ENCODE measurements at places on chromosomes 4 and X.

DNA sequence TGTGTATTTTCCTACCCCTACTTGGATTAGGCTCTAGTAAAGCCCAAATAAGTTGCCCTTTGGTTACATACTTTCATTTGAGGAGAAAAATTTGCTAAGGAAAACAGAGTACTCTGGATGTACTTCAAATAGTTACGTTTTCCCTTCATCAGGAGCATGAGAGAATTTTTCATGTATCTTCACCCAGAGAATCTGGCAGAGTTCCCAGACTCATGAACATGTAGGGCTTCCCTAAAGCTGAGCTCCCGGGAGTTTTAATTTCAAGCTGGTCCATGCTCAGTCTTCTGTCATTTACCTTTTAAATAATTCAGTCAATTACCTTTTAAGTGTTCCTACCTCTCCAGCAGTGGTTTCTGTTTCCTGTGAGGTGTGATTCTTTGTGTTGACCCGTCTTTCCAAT, 367.5 kb upstream of the GRID2 start:
- DNase-seq, result no peak

DNA sequence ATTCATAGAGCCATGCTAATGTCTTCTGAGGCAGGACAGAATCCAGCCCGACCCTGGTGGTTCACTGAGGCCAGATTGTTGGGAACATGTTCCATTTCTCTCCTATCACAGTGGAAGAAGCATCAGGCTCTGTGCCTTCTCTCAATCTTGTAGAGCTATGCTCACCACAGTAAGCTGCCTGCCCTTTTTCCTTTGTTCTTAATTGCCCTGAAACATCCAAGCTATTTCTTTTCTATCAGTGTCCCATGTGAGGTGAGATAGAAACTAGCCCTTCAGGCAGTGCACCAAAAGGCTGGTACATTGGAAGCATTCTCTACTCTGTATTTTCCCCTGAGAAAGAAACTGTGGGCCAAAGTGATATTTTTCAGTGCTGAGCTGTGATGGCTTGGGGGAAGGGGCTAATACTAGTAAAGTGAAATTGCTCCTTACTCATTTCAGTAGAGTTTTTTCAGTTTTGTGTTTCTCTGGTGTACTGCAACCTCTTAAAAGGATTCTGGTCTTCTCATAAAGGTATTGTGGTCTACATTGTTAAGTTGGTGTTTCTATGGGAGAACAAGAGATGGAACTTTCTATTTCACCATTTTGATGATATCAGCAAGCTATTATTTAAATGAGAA, 611.2 kb downstream of the RPA4 start:
- no peak for DNase-seq

GRCh38 chr4:139419388-139419914, 34.5 kb upstream of the RAB33B start:
- DNase-seq, result no peak

DNA sequence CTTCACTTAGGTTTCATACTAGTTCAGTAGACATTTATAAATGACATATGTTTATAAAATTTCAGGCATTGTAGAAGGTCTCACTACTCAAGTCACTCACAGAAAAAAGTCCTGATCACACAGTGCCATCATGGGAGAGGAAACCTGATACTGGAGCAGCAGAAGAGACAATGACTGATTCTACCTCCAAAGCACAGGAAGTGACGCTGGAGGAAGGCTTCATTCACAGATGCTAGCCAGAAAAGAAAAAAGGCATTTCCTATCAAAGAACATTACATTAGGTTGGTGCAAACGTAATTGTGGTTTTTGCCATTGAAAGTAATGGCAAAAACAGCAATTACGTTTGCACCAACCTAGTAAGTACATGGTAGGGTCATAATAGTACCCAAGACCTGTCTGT, 79.5 kb downstream of the RASGEF1B start:
- DNase-seq, result no peak

GRCh38 chrX:31819455-31819854, 747.6 kb upstream of the FTHL17 start:
- DNase-seq, result no peak

DNA sequence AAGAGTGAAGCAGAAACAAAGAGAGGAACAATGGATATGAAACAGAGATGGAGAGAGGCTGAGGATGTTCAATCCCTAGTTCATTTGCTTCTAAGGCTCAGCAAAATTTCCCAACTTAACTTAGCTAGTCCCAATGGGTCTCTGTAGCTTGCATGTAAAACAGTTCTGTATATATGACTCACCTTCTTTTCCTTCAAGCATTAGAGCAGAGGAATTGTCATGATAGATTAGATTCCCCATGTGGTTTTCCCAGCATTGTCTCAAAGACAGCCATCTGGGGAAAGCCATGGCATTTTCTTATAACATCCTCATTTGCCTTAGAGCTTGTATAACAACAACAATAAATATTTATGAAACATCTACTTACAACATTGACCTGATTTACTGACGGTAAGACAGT, 93.9 kb upstream of the GATB start:
- DNase-seq, result no peak

GRCh38 chr4:94534401-94535312, 82.9 kb downstream of the PDLIM5 start:
- DNase-seq, result no peak

- DNase-seq, result no peak
Measured at GRCh38 chr4:91280551-91281290, 1023.0 kb upstream of the GRID2 start.

DNA sequence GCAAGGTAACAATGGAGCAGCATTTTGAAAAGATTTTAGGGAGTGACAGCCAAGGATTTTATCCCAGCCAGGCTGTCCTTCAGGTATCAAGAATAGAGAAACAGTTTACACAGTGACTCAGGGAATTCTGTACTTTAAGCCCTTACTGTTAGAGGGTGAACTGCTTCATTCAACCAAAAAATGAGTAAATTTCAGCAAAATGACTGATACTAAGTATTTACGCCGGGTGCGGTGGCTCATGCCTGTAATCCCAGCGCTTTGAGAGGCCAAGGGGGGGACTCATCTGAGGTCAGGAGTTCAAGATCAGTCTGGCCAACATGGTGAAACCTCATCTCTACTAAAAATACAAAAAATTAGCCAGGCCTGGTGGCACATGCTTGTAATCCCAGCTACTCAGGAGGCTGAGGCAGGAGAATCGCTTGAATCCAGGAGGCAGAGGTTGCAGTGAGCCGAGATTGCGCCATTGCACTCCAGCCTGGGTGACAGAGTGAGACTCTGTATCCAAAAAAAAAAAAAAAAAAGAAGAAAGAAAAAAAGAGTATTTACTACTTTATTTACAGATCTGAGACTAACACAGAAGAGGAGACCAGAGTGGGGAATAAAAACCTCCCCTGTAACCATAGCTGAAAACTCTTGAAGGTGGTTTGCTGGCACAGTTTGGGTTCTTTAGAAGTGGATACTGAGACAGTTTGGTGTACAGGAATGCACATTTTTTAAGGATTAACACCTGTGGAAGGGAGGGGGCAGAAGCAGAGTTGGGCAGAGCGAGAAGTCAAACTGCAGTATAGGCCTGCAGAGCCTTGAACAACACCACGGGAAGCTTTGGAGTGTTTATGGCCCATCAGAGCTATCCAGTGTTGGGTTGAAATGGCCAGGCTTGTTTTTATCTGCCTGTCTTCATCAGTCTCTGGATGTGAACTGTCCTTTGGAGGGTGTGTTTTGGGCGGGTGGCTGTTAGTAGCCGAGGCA, 40.5 kb downstream of the TMEM131L start:
- no peak for DNase-seq

DNA sequence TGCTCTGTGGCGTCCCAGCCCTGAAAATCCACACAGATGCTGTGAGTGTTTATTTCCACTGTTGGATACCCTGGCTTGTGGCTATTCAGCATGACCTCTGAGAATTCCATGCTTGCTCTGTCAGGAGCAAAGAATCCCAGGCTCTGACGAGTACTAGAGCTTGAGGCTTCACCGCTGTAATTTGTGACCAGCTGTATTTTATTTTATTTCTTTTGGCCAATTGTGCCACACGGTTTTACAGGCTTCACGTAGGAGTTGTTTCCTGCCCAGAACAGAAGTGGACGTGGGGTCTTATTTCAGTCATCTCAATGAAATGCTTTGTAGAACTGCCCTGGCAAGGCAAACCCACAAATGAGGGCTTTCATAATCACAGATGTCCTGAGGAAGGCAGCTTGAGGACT, 69.4 kb upstream of the CLDN34 start:
- DNase-seq, result no peak

DNA sequence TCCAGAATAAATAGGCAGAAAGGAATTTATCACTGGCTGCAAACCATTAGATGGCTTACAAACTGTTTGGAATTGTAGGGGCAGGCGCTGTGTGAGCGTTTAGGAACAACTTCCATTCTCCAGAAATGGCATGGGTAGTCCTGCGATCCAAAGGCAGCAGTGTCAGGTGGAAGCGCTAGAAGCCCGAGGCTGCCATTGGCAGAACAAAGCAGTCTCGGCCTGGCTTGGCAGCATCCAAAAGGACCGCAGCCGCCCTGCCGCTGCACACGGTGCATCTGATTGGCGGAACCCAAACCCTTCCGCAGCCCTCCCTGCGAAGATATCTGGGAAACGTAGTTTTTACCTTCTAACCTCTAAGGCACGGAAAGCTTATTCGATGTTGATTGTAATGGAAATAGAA, 23.6 kb upstream of the YTHDC1 start:
- DNase-seq, result peak; percentile 39

GRCh38 chr4:186771624-186772023, 48.0 kb upstream of the FAT1 start:
- no peak for DNase-seq

Data from activated CD4-positive, alpha-beta T cell treated with anti-CD3 and anti-CD28 coated beads for 1 hour (primary cell).